ENCODE measurements at places on chromosomes 7 and 10.

DNA sequence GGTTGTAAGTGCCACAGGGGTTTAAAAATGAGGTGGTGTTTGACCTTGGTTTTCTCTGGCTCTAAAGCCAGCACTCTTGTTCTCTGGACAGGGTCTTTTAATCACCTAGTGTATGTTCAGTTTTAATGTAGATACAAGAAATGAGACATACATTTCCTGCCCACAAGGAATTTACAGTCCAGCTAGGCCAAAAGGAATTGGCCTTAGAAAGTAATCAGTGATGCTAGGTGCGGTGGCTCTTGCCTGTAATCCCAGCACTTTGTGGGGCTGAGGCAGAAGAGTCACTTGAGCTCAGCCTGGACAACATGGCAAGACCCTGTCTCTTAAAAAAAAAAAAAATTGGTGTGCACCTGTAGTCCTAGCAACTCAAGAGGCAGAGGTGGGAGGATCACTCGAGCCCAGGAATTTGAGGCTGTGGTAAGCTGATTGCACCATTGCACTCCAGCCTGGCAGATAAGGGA, 100.2 kb downstream of the LRMDA start:
- no peak for DNase-seq

DNA sequence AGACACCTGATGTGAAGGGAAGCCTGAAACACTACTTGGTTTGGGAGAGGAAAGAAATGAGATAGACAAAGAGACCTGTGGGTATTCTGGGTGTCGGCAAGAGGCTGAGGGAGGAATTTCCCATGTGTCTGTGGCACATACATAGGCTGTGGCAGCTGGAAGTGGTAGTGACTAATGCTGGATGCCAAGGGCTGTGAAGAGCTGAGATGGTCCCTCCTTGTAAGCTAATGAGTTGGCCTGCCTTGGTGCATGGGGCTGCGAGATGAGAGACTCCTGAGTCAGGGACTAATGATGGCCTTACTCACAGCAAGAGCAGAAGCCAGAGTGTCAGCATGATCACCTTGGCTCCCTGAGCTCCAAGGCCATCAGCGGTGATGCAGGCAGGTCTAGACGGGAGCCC, 119.0 kb upstream of the EEPD1 start:
- DNase-seq, result no peak

- DNase-seq, result no peak
Observed at GRCh38 chr10:71462062-71462935, 65.6 kb downstream of the CDH23 start.

GRCh38 chr10:375815-376505, 240.7 kb downstream of the ZMYND11 start:
- DNase-seq, result no peak

DNA sequence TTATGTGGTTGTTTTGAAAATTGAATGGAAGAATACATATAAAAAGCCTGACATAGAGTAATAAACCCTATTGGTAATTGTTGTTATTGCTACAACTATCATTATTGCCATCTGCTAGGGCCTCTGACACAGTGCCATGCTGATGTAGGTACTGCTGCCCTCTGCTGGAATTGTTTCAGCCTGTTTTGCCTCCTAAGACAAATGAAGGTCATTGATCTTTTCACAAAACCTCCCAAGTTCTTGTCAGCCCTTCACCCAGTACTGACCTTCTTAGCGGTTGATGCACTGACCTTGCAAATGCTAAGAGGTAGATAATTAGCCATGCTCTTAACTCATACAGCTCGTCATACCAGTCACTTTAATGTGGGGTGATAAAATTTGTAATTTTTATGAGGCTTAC, 975.2 kb downstream of the SORCS1 start:
- no peak for DNase-seq

DNA sequence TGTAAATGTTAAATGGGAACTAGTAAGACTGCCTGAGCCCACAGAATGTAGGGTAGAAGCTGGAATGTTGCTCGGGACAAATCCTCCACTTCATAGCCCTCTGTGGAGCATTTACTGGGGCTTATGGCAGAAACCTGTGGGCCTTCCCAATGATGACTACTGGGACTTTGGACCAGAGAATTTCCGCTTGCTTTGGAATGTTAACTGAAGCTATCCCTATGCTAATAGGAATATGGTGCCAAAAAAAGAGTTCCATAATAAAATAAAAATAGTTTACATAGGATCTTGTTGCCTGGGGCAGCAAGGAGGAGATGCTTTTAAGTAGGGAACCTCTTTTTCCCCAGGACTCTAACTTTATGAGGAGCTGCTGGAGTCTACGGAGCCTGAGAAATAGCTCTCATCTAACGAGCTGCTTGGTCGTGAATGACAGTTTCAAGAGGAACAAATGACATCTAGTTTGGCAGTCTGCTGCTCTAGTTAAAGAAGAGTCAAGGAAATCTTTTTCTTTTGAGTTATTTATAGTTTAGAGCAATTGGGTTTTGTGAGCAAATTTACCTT, 5.7 kb upstream of the DYNC2I1 start:
- no peak for DNase-seq

- DNase-seq, result no peak
Observed at GRCh38 chr7:92635538-92635937, 45.3 kb upstream of the FAM133B start.

- no peak for DNase-seq
Observed at GRCh38 chr10:30531751-30532530, 97.6 kb downstream of the LYZL2 start.

- no peak for DNase-seq
Observed at GRCh38 chr7:14305233-14305866, 315.9 kb upstream of the ETV1 start.

DNA sequence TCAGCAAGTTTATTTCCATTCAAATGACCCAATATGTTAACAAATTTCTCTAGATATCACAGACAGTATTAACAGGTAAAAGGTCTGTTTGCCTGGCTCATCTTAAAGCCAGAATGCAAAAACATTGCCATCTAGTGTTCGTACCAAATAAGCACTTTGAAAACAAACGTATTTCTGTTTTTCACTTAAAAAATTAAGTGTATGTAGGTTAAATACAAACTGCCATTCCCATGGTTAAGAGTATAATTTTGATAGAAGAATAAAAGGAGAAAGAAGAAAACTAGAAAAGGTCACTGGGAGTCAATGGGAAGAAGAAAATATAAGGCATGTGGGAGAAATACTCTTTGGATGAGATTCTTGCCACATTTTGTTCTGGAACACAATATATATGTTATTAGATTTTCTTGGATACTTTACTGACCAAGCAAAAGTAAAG, 51.0 kb downstream of the ORC5 start:
- no peak for DNase-seq

- DNase-seq, result peak; percentile 40
Observed at GRCh38 chr7:151727579-151728285, 149.2 kb downstream of the PRKAG2 start.

DNA sequence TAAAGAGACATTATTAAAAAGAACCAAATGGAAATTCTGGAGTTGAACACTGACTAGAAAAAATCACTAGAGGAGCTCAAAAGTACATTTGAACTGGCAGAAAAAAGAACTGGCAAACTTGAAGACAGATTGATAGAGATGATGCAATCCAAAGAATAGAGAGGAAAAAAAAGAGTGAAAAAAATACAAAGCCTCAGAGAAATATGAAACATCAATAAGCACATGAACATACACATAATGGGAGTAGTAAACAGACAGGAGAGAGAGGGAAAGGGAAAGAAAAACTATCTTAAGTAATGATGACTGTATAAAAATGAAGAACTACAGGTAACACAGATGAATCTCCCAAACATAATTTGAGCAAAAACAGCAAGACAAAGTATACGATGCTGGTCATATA, 61.1 kb downstream of the CNOT4 start:
- no peak for DNase-seq

- no peak for DNase-seq
Observed at GRCh38 chr7:113040849-113041248, 45.8 kb downstream of the GPR85 start.

DNA sequence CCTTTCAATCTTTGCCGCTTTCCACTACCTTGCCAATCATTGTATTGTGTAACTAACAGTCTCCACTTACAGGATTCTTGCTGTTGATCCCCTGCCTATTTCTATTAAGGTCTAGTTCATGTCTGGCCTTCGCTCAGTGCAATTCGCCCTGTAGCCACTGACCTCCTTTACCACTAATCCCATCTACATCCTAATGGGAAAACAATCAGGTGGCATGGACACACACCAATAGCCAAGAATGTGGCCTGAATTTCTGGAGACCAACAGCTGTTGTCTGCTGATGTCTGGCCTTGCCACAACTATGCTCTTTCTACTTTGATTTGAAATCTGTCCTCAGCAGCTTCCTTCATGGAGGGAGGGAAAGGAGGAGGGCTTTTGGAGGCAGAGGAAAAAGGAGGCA, 546.2 kb downstream of the SORCS3 start:
- no peak for DNase-seq
